ENCODE measurements at places on chromosomes 4 and X.
A peak's percentile ranks its signal among the peaks of the same experiment; 100 is the strongest.

DNA sequence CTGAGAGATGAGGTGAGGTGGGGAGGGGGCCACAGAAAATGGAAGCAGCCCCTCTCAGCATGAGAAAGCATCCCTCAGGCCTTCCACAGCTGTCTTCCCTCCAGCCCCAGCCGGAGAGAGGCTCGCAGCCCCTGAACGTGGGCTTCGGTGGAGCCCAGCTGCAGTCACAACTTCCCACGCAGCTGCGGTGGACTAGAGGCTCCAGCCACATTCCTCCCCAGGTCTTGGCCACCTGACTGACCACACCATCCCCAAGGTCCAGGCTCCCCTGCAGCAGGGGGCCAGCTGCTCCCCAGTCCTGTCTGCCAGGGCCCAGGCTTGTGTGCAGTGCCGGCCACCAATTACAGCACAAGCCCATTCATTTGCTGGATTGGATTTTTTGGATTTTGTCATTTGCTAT lies 212.3 kb upstream of the BCOR start:
- no peak for DNase-seq

GRCh38 chr4:82814034-82814433 lies 15.4 kb upstream of the SCD5 start:
- no peak for DNase-seq

DNA sequence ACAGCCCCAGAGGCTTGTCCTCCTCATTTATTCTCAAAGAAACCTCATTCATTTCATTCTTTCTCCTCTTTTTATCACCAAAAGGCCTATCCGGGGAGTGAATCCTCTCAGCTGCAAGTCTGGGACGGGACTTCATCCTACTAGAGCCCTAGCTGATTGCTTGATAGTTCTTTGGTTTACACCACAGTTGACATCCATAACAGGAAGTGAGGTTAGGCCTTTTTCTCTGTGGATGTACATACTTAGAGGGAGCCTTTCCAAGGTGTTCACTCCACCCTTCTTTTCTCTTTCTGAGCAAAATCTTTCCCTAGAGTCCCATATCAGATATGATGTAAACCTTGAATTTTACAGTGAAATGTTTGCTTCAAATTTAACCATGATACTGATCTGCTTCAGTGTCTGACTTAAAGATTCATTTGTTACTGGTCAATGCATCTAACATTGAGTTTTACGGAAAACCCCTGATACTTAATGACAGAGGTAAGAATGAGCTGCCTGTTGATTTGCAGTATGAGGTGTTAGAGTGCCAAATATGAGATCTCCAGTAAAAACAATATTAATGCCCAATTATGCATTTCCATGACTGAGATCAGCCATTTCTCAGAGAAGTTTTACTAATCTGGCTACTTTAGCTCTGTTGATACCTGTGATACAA lies 16.8 kb upstream of the CXCL5 start:
- no peak for DNase-seq

- no peak for DNase-seq
These were observed 188.7 kb upstream of the VCX start for GRCh38 chrX:7654316-7654715.

GRCh38 chr4:54144661-54145171 lies 44.8 kb downstream of the GSX2 start:
- peak; percentile 21 for DNase-seq

- DNase-seq = no peak
These were observed 154.9 kb downstream of the PJA1 start for GRCh38 chrX:69010339-69010738.

DNA sequence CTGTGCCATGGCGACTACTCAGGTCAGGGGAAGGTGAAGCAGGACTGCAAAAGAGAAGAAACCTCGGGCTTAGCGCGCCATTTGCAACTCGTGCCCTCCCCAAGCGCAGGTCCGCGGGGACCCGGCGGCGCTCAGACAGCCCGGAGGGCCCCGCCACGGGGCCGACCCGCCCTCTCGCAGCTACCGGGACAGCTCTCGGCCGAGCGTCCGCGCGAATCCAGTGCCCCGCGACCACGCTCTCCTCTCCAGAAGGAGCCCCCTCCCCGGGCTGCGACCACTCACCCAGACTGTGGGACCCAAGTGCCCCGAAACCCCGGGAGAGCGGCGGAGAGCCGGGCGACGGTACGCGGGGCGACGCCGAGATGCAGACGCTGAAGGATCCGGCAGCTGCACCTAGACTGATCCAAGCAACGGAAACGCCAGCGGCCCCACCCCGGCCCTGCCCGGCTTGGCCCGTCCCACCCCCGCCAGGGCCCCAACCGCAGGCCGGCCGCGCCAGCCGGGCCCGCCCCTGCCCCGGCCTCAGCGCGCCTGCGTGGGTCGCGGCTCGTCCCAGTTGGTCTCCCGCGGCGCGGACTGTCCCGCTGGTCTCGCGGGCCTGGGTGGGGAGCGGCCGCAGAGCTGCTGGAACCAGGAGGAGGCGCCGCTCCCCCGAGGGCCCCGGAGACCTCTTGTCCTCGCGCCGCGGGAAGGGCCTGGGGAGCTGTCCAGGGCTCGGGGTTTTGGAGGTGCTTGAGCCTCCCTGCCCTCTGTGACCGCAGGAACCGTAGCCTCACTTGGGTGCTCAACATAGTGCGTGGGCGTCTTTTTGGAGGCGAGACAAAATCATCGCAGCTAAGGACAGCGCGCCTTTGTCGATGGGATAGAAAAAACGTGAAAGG lies at the start of gene ANXA5:
Gene ANXA5 (minus strand): TSS at position 400 of the 881 bp plus-strand sequence. CDS start 391 bp downstream, at position 9.
- peak; percentile 97 for DNase-seq

DNA sequence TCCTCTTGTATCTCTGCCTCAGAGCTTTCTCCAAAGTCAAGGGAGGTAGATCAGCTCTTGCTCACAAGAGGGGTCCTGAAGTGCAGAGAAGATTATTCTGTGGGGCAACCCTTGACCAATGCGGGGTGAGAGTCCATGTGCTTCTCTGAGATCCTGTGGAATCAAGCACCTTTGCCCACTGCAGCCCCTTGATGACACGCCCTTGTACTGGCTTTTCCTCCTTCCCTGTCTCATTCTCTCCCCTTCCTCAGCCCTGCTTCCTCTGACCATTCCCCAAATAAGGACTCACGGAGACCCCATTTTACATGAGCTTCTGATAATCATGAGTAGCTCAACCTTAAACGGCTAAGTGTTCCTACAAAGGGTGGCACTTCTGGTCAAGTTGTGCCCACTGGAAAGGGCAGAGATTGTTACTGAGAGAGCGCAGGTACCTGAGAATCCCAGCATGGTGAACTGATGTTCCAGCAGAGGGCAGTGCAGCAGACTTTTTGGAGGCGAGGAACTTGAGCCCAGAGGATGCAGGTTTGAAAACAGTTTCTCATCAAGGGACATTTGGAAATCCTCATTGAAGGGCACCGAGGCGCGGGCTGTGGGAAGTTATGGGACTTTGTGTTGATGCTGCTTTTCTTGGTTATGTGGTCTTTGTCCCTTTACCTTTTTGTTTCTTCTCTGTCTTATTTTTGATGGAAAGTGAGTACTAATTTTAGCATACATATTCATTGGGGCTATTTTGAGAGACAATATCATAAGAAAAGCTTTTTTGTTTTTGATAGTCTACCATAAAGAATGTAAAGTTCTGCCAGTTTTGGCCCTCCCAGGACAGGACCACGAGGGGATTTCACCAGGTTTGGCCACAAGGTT lies 201.3 kb downstream of the RBM46 start:
- DNase-seq = peak; percentile 82

GRCh38 chr4:80073473-80074008 lies 512 bp upstream of the ANTXR2 start:
- no peak for DNase-seq

- peak; percentile 7 for DNase-seq
These were observed 1.2 kb upstream of the NEUROG2 start for GRCh38 chr4:112517067-112517634.

- peak; percentile 97 for DNase-seq
These were observed 41.4 kb upstream of the RASSF6 start for GRCh38 chr4:73661646-73662119.

GRCh38 chr4:16289897-16290554 lies 63.8 kb upstream of the TAPT1 start:
- peak; percentile 64 for DNase-seq

GRCh38 chr4:70747874-70748273 lies 26.1 kb downstream of the RUFY3 start:
- DNase-seq = no peak

- peak; percentile 89 for DNase-seq
These were observed 1099.8 kb upstream of the TENM3 start for GRCh38 chr4:181143250-181143854.

GRCh38 chrX:53440621-53441517 lies 6.7 kb upstream of the HSD17B10 start:
- DNase-seq = peak; percentile 49

GRCh38 chr4:173013232-173013930 lies 155.2 kb upstream of the GALNT7 start:
- DNase-seq = peak; percentile 69

GRCh38 chr4:48478273-48478672 lies 4.9 kb upstream of the SLC10A4 start:
- no peak for DNase-seq

GRCh38 chr4:117817301-117817700 lies 217.0 kb upstream of the NDST3 start:
- DNase-seq = no peak

GRCh38 chrX:149494844-149495565 lies 10.1 kb downstream of the IDS start:
- peak; percentile 18 for DNase-seq

DNA sequence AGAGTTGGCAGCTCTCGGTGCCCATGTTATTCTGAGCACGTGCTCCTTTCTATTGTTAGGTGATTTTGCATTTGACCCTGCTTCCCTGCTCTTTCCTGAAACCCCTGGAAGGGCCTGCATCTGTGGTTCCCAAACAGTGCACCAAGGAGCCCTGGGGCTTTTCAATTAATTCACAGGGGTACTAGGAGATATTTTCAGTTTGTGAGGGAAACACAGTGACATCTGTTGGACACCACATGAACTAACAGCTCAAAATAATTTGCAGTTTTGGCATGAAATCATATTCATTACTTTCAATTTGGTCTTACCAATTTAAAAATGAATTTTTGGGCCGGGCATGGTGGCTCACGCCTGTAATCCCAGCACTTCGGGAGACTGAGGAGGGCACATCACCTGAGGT lies 156.6 kb downstream of the GATB start:
- DNase-seq = peak; percentile 47

GRCh38 chr4:148007314-148007760 lies 275.4 kb downstream of the ARHGAP10 start:
- peak; percentile 85 for DNase-seq

DNA sequence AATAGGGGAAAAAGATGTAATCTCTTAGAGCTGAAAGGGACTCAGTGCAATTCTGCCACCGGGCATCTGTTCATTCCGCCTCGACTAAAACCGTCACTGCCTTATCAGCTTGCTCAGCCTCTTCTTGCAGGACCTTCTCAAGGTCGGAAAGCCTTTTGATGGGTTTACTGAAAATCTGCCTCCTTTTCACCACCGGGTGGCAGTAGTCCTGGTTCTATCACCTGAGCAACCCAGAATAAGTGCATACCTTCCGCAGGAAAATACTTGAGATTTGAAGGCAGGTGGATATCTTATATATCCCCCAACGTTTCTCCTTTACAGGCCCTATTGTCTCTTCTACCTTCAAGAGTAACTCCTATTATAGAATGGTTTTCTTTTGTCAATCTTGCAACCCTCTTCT lies 103.4 kb upstream of the PAK3 start:
- DNase-seq = peak; percentile 47

- no peak for DNase-seq
These were observed 41.7 kb downstream of the FAM193A start for GRCh38 chr4:2578106-2578505.

DNA sequence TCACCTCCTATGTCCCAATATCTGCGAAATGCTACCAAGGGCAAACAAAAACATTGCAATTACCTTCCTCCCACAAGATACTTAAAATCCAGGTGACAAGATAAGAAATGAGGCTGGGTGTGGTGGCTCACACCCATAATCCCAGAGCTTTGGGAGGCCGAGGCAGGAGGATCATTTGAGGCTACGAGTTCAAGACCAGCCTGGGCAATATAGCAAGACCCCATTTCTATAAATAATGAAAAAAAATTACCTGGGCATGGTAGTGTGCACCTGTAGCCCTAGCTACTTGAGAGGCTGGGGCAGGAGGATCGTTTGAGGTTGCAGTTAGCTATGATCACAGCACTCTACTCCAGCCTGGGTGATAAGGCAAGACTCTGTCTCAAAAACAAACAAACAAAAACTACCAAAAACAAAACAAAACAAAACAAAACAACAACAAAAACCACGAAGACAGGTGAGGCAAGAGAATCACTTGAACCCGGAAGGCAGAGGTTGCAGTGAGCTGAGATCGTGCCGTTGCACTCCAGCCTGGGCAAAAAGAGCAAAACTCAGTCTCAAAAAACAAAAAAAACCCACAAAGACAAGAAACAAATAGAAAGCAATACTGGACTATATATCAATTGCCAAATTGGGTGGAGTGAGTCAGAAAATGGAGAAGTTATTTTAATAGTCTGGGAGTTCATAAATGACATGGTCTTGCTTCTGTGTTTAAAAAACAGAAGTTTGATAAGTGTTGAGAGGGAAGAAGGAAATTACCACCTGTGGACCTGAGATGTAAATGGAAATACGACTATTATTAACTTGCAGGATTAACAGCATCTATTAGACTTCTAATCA lies 176.5 kb downstream of the FBXW7 start:
- no peak for DNase-seq

DNA sequence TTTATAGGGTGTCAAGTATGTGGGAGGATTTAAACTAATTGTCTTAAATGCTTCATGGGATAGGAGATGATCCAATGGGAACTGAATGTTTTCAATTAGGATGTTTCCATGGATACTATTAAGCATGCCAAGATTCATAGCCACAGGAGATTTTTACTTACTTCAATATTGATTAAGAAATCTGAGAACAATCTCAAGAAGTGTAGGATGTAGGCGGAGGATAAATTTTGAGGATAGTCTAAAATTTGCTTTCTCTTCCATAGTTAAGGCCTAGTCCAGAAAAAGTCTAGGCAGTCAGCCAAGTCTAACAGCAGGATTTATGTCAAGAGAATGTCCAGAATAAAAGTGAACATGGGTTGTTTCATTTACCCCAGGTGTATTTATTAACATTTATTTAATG lies 32.8 kb downstream of the REPS2 start:
- DNase-seq = no peak

- peak; percentile 90 for DNase-seq
These were observed 3.1 kb downstream of the PDGFC start for GRCh38 chr4:156968479-156968984.

GRCh38 chrX:9825966-9826365 lies 39.7 kb downstream of the SHROOM2 start:
- no peak for DNase-seq

DNA sequence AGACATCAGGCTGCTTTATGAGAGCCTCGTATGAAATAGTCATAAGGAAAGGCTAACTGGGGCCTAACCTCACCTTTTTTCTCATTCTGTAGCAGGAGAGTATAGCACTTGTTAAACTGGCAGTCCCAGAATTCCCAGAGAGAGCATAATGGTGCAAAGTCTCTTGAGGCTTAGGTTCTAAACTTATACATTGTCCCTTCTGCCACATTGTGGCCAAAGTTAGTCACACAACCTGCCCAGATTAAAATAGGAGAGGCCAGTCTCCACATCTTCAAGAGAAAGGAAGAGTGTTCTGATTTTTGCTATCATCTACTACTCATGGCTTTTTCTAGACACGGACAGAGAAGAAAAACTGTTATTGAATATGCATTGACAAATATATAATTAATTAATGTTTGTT lies 1588.9 kb upstream of the PCDH7 start:
- DNase-seq = no peak
